SHP77 (cell line): ENCODE measurements at places on chromosomes 3 and 15.

DNA sequence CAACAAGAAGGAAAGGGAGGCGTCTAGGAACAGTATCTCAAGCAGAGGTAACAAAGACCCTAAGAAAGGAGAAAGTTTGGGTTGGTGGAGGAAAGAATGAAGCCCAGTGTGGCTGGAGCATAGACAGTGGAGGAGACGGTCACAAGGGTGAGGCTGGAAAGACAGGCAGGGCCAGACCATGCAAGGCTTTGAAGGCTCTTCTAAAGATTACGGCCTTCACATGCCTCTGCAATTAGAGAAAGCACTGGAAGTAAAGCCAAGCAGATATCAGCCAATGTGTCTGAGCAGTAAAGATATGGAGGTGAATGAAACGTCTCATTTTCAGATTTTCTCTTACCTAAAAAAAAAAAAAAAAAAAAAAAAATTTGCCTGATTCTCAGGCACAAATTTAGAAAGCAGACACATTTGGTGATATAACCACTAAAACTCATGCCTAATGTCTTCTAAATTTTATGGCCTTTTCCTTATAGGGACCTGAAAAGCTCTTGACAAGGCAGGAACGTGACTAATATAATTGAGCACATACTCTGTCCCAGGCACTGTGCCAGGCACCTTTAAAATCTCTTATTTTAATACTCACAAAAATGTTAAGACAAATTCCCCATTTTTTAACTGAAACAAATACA lies 184.1 kb downstream of the MECOM start:
- no peak for DNase-seq

GRCh38 chr3:120596853-120597223 lies 702 bp downstream of the NDUFB4 start:
- DNase-seq = no peak

- DNase-seq = peak; percentile 78
Measured at GRCh38 chr3:35663471-35663870, 24.1 kb downstream of the ARPP21 start.

GRCh38 chr3:164852866-164853265 lies 225.4 kb downstream of the SI start:
- DNase-seq = no peak

GRCh38 chr3:64647825-64648224 lies 40.0 kb downstream of the ADAMTS9 start:
- peak; percentile 72 for DNase-seq

DNA sequence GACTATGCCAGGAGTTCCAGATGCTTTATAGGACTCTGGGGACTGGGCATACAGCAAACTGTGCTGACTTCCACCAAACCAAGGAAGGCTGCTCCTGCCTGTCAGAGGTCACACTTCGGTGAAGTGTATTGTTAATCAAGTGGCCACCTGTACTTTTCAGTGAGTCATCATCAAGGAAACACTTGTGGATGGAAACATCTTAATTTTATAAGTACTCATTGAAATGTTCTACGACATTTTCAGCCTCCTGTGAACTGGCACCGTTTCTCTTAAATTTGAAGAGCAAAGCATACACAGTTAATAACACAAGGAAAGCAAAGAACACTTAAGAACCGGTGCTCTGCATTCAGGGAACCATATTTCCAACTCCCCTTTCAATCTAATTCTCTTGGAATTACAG lies 801.7 kb upstream of the DPPA4 start:
- no peak for DNase-seq

GRCh38 chr3:108137460-108137814 lies 46.6 kb upstream of the CD47 start:
- DNase-seq = no peak

DNA sequence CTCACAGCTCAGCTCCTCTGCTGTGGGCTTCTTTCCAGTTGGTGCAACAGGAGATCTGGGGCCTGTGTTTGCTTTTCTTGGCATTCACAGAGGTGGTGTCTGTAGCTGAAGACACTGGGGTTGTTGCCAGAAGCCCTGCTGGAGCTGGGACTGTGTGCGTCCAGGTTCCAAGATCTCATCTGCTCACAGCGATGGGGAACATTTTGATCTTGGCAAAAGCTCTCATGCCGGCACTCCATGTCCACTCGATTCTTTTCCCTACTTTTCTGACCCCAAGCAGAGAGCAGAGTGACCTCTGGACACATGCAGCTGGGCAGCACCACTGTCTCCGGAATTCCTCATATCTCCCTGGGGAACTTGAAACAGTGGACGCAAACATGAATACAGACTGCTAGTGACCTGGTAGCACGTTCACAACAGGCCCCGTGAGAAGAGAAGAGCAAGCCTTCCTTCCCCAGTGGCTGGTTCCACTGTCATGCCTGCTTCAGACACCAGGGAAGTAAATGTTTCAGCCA lies 36.1 kb upstream of the MECOM start:
- DNase-seq = no peak

- no peak for DNase-seq
Measured at GRCh38 chr3:39502838-39503145, 35.3 kb downstream of the MOBP start.

DNA sequence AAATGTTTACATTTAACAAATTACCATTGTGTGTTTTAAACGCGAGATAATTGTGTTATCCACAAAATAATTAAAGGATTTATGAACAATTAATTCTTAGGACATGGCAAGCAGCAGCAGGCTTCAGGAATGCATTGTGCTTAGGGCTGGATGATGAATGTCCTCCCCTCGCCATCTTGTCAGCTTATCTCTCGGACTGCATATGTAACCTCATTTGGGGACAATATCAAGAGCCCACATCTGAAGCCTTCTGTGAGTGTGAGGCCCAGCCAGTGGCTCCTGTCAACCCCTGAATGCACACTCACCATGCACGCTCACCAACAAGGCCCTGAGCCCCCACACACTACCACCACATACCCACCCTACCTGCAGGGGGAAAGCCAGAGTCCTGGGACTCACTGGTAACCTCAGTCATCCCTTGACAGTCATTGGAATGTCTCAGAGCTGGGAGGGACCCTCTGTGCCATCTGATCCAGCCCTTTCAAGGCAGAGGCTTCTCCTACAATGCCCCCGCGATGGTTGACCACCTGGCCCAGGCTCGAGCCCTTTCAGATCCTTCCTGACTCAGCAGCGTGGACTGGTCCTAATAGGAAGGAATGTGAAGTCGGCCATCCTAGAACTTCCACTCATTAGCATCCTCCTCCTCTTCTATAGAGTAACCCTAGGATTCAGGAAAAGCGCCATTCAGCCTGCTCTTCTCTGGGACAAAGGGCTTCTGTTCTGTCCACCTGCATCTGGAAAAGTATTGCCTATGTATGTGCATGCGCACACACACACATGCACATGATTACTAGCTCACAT lies 38.2 kb downstream of the MRPL46 start:
- no peak for DNase-seq

DNA sequence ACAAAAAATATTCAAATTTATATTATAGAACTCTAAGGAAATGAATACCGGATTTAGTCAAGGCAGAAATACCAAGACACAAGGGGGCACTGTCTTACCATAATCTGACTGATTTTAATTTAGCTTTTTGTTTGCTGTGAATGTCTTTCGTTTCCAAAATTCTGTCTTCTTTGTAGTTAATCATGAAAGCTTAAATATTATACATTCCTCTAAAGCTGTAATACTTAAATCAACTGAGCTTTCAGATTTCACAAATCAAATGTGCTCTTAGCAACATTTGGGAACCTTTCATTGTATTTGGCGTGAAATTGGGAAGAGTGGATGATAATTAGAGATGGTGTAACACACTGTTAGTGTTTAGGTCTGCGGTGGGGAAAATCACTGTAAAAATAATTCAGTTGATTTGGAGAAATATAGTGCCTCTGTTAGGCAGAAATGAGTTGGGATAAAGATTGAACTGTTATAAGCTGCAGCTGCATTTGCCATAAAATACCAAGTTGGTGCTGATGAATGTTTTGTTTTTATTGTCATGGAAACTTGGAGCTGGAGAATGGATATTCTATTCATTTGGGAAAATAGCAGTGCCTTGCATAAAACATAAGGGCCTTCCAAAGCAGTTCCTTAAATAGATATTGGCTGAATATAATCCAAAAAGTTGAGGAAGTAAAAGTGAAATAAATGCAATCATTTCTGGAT lies 228.2 kb downstream of the TCF12 start:
- peak; percentile 60 for DNase-seq

- DNase-seq = no peak
Measured at GRCh38 chr3:59919586-59919985, 869.8 kb upstream of the CFAP20DC start.

DNA sequence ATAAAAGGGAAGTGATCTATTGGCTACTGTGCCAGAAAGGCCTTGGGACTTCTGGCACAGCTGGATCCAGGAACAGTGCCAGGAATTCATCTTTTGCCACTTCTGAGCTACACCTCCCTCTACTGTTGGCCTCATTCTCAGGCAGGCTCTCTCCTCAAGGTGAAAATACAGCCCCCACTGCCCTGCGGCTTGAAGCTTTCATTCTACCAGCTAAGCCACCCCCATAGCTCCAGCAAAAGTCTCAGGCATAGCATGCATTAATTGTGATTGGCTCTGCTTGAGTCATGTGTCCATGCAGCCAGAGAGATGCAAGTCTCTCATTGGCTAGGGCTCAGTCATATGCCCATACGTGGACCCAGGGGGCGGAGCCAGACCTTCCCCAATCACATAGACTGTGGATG lies 142.4 kb downstream of the TPRA1 start:
- no peak for DNase-seq

GRCh38 chr3:172309741-172310427 lies 138.4 kb downstream of the GHSR start:
- DNase-seq = no peak

- no peak for DNase-seq
Measured at GRCh38 chr15:101496198-101496986, 6.9 kb upstream of the PCSK6 start.

GRCh38 chr3:59456852-59457485 lies 407.1 kb upstream of the CFAP20DC start:
- DNase-seq = no peak

DNA sequence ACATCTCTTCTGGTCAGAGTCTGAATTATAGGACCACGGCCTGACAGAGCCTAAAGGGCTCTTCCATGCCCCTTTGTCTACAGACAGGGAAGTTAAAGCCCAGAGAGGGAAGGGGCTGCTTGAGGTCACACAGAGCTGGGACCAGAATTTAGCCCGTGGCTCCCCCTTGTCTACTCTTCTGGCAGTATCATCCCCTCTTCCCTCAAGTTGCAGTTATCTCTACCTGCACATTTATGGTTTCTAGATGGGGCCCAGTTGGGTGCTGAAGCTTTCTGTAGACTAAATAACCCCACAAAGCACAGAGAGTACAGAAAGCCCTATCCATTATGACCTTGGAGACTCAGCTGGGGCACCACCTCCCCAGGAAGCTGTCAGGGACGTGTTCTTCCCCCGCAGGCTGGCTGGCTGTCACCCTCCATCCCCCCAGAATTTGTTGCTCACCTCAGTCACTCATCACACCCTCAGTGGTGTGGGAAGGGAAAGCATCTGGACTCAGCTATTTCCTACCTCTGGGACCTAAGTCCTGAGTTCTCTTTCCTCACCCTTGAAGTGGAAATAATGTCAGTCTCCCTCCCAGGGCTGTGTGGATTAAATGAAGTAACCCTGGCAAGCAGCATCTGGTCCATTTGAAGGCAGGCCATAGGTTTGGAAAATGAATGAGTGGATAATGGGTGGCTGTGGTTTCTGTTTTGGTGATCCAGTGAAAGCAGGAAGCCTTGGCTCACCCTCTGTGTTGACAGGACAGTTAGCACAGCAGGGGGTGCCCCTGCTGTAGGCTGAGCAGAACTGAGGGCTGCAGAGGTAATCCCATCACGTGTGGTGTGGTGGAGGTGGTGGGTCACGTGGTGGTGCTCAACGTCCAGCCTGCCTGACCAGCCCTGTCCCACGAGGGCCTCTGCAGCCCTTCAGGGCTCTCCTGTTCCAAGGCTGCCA lies 16.3 kb downstream of the ACOX2 start:
- no peak for DNase-seq

- DNase-seq = no peak
Measured at GRCh38 chr3:131174752-131175151, 148.1 kb downstream of the NEK11 start.

GRCh38 chr3:59472541-59472940 lies 422.7 kb upstream of the CFAP20DC start:
- DNase-seq = no peak

GRCh38 chr3:69642606-69643005 lies 96.7 kb upstream of the MITF start:
- no peak for DNase-seq

GRCh38 chr3:44339181-44340057 lies 853 bp downstream of the TCAIM start:
- DNase-seq = no peak

- DNase-seq = no peak
Measured at GRCh38 chr15:60761505-60761845, 282.5 kb upstream of the ICE2 start.

DNA sequence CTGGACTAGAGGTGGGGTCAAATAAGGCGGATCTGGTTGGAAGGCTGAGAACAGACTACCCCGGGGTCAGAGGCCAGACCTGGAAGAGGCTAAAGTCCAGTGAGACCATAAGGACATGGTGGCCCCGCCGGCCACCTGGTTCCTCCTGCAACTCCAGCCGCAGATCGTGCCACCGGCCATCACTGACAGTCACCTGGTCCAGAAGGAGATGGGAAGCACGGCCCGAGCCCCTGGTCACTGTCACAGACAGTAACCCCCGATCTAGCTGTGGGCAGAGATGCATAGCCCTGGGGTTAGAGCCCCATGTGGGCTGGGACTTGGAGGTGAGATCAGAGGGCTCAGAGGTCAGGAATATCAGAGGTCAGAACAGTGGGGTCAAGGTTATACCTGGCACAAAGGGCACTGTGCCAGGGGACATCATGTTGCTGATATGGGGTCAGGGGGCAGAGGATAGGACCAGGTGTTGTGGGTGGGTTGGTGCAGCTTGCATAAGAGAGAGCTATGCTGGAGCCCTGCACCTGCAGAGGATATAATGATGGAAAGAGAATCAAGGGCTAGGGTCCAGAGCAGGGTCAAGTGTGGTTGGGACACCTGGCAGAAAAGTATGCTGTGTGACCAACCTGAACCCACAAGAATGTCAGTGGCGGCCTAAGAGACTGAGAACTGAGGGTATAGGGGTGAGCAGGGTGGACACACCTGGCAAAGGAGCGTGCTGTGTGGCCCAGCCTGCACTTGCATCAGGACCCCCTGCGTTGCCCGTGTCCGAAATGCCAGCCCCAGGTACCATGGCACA lies 9.6 kb downstream of the CELSR3 start:
- DNase-seq = no peak
